ENCODE measurements at places on chromosomes 7 and 10.
A peak's percentile ranks its signal among the peaks of the same experiment; 100 is the strongest.

GRCh38 chr10:33559105-33559504, 224.6 kb upstream of the NRP1 start:
- DNase-seq = no peak

- DNase-seq = no peak
Observed at GRCh38 chr10:3428826-3429225, 256.2 kb upstream of the PITRM1 start.

DNA sequence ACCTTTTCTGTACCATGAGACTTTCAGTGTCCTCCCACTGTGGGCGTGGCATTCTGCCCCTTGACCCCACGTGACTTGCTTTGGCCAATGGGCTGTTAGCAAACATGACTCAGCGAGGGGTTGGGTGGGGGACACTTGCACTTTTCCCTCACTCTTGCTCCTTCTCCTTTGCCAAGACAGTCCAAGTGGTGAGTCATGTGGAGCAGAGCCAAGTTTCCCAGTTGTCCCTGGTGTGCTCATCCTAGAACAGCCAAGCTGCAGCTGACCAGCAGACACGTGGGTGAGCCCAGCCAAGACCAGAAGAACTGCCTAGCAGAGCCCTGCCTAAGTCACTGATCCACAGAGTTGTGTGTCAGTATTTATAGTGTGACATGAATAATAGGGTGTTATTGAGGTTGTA, 82.8 kb upstream of the CPXM2 start:
- no peak for DNase-seq

DNA sequence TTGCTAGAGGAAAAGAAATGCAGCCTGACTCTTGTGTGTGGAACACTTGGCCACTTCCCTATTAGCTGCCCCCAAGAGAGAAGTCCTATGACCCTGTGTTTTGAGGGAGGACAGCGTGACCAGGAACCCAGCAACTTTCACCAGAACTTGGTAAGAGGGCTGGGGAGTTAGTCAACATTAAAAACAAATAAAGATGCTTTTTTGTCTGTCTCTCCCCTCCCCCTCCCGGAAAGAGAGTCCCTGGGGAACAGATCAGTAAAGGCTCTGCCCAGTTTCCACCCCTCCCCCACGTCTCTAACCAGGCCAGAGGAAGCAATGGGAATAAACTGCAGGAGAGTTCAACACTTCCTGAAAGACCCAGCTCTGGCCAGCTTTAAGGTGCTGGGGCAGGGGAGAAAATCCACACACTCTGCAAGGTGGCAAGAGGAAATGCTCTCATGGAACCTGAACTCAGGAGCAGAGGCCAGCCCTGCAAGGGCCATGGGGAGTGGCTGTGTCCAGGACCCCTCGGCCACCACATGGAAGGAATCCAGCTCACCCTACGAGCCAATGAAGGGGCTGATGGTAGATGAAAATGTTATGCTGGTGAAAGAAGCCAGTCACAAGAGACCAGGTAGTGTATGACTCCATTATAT, 21.5 kb downstream of the SH3PXD2A start:
- no peak for DNase-seq

DNA sequence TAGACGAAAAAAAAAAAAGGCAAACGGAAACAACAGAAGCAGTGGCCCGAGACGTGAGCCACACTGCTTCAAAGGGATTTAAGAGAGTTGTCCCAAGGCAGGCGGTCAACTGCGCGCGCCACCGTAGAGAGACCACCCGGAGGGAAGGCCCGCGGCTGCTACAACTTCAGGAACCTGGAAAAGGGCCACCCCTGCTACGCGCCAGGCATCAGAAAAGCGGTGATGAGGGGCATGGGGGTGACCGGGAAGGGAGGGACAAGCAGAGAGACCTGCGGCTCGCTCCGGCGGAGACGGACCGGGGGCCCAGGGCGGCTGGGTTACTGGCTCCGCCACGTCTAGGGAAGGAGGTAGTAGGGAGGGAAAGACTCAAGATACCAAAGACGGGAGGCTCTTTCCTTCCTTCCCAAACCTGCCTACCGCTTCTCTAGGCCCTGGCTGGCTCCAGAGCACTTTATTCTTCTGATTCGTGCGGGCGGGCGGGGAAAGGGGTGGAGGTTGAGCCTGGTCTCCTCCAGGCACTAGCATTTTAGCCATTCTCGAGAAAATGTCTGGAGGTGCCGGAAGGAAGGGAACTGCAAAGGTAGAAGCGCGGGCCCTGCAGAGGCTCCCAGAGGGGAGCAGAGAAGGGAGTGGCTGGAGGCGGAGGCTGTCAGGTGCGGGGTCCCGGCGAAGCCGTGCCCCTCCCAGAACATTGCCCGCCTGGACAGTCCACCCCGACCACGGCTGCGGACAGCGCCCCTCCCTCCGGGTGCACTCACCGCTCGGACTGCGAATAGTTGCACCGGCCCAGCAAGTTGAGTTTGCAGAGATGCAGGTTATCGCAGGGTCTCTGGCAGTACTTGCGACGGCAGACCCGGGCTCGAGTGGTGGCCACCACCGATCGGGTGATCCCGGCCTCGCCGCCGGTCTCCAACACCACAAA, 993 bp downstream of the ZC3HAV1 start:
- peak; percentile 11 for DNase-seq

DNA sequence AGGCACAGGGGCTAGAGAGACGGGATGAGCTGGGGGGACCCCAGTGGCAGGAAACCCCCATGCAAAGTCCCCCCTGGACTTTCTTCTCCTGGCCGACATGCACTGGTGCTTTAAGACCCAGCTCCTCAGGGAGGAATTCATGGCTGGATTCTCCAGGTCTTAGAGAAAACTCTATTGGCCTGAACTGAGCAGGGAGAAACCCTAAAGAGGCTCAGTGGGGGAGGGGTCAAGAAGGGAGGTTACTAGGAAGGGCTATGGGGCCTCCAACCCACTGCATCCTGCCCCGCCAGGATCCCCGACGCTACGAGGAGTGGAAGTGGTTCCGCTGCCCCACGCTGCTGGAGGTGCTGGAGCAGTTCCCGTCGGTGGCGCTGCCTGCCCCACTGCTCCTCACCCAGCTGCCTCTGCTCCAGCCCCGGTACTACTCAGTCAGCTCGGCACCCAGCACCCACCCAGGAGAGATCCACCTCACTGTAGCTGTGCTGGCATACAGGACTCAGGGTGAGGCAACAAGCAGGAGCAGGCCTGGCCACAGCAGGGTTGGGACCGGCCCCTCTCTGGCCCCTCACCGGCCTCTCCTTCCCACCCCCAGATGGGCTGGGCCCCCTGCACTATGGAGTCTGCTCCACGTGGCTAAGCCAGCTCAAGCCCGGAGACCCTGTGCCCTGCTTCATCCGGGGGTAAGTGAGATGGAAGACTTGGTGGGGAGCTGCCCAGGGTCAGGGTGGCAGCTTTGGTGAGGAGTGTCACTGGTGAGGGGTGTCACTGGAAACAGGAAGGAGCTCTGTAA, 13.8 kb downstream of the ATG9B start:
- DNase-seq = no peak

Measured in NCI-H524 (cell line).